NCI-H1436 treated with DMSO at 0.1 percent for 48 hours (cell line): ENCODE measurements at places on chromosomes 12 and 14.

- DNase-seq, result no peak
Observed at GRCh38 chr14:89255012-89255411, 162.0 kb downstream of the FOXN3 start.

DNA sequence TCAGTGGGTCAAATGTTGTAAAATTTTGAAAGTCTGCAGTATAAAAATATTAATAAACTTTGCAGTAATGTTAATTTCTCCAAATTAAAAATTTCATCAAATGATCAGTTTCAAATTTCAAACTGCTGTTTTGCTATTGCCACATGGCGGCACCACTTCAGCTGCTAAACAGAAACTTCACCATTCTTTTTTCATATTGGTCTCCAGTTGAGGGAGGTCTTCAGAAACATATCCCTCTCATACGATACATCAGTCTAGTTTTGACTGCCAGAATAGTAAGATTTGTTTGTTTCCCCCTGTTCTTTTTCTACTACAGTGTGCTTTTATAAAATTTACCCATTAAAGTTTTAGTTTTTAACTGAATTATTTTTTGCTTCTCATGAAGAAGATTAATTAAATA, 4.2 kb upstream of the TRHDE start:
- no peak for DNase-seq

GRCh38 chr14:61563880-61564617, 131.3 kb upstream of the HIF1A start:
- DNase-seq, result no peak

GRCh38 chr12:114769634-114770033, 85.7 kb upstream of the TBX3 start:
- DNase-seq, result no peak

DNA sequence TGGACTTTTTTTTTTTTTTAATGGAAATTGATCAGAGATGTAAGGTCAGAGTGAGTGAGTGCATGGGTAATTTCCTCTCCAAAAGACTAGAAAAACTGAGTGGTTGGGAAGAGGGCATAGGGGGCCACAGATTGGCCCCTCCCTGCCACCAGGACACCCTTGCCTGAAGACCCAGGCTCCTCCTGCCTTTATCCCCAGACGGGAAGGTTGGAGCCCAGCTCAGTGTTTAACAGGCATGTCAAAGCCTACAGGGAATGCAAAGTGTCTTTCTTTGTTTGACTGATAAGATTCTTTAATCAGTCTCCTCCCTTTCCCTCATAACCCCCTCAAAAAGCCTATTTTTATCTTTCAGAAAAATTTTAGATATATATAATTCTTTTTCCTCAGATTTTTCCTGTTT, 50.3 kb downstream of the IRAK3 start:
- DNase-seq, result no peak

DNA sequence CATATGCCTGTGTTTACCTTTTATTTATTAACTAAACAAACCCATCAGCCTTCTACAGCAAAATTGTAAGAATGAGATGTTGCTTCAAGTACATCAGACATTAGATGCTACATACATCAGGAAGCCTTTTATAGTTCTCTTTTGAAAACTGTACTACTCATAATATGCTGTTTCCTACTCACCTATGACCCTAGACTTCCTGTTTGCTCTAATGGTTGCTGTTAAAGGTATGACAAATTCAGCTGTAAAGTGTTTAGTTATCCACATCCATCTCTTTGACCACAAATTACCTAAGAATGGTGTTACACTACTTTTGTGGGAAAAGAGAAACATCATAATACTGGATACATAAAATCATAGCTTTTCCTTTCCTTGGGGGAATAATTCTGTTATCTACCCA, 220.0 kb downstream of the RAD51B start:
- no peak for DNase-seq

- DNase-seq, result no peak
Observed at GRCh38 chr12:1920436-1920835, 2.0 kb upstream of the CACNA2D4 start.

DNA sequence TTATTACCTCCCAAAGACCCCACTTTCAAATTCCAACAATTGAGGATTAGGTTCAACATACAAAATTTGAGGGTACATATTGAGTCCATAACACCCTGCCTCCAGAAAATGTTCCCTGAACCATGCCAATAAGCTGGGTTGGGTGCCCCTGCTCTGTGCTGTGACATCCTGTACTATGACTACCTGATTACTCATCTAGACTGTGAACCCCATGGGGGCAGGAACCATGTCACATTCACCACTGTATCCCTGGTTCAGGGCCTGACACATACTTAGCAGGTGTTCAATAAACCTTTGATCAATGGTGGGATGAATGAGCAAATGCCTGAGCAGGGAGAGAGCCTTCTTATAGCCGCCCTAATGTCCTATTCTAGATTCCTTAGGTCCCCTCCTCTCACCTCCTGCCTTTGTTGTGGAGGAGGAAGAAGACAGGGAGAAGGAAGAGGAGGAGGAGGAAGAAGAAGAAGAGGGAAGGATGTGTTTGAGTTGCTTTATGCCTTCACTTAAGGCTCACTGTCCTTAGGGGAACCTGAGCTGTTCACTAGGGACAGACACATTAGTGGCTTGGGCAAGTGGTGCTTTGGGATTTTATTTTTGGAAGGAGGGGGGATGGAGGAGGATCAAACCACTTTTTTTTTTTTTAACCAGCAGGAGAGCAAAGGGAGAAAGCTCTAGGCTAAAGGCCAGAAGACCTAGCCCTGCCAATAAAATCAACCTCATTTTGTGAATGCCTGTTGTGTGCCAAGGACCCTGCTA, 21.3 kb downstream of the GPR68 start:
- DNase-seq, result no peak

GRCh38 chr14:75252254-75252837, 26.3 kb upstream of the FOS start:
- no peak for DNase-seq

GRCh38 chr12:126233625-126234024, 1168.4 kb downstream of the AACS start:
- DNase-seq, result no peak

DNA sequence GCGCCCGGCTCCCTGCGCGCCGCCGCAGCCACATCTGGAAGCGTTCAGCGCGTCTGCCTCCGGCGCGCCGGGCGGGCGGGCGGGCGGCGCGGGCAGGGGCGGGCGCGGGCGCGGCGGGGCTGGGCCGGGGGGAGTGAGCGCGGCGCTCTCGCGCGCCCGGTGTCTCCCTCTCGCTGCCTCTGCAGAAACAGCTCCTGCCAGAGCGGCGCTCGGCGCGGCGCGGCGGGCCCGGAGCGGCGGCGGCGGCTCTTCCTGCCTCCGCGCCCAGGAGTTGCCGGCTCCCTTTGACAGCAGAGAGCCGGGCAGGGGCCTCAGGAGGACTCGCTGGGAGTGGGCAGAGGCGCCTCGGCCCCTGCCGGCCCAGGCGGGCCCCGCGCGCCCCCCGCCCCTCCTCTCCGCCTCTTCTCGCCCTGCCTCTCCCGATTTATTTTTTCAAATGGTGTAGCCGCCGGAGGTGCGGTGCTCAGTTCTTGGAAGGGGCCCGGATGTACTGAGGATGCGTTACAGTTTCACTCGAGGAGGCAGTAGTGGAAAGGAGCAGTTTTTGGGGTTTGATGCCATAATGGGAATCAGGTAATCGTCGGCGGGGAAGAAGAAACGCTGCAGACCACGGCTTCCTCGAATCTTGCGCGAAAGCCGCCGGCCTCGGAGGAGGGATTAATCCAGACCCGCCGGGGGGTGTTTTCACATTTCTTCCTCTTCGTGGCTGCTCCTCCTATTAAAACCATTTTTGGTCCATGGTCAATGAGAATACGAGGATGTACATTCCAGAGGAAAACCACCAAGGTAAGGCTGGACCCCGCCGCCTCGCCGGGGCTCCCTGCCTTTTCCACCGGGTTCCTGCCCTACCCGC, at the start of gene CACNA1C:
Gene CACNA1C (plus strand): TSS at position 162 of the 853 bp plus-strand sequence. CDS start 576 bp downstream, at position 738.
- no peak for DNase-seq

- DNase-seq, result no peak
Observed at GRCh38 chr14:80867091-80867490, 74.4 kb downstream of the CEP128 start.

DNA sequence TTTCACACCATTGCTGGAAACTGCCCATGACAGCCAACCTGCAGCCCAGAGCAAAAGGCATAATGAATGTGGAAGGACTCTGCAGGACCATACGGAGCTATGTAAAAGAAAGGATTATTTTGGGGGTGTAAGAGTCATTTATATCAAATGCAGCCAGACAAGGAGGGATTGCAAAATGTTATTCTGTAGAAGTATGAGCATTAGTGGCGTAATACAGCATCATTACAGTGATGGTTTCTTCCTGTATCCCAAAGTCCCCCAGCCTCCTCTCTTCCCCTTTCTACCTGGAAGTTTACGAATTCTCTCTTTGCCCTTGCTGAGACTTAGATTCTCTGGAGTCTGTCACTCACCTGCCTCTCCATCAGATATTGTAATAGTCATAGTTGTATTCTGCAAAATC, 89.9 kb downstream of the BORCS5 start:
- DNase-seq, result no peak

DNA sequence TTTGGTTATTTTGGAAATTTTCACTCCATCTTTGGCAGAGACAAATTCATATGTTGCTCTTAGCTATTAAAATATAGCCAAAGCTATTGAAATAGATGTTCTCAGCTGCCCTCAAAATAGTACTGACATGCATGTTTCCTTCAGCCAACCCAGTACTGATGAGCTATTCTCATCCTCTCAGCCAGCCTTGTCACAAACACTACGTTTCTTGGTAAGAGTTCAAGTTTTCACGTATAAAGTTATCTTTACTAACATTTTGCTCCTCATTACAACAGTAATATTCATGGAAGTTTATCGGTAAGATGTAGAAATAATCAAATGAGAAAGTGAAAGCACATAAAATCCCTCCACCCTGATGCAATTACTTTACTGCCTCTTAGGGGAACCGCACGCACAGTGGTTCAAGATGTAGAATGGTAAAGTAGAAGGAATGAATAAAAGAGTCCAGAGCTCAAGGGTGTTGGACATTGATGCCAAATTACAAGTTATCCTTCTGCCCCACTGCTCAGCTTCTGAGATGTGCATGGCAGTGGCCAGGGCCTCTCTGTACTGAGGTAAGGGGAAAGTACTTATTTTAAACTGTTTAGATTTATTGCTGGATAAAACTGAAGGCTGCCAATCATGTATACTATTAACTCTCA, 20.7 kb downstream of the GCH1 start:
- no peak for DNase-seq

GRCh38 chr12:96769400-96769799, 137.7 kb upstream of the NEDD1 start:
- DNase-seq, result no peak

DNA sequence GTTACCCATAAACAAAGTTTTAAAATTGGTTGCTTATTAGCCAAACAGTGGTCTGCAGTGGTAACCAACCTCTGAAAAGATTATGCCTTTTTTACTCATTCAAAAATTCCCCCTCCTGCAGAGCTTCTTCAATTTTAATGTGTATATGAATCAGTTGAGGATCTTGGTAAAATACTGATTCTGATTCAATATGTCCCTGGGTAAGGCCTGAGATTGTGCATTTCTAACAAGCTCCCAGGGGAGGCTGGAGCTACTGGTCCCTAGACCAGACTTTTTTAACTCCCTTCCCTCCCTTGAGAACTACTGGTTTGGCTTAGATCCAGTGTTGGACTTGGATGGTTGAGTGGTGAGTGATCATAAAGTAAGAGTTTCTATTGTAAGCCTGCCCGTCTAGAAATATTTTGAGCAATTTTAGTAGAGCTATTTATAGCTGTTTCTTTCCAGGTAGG, 90.2 kb downstream of the FUT8 start:
- DNase-seq, result no peak

GRCh38 chr14:92668276-92668973, 80.0 kb downstream of the LGMN start:
- no peak for DNase-seq
